Activated gamma-delta T cell treated with Interleukin-2 at 50 U/mL for 16 hours (primary cell): ENCODE measurements at places on chromosomes 7 and 10.
A peak's percentile ranks its signal among the peaks of the same experiment; 100 is the strongest.

GRCh38 chr10:61784354-61785133, 117.0 kb upstream of the ARID5B start:
- DNase-seq: no peak

DNA sequence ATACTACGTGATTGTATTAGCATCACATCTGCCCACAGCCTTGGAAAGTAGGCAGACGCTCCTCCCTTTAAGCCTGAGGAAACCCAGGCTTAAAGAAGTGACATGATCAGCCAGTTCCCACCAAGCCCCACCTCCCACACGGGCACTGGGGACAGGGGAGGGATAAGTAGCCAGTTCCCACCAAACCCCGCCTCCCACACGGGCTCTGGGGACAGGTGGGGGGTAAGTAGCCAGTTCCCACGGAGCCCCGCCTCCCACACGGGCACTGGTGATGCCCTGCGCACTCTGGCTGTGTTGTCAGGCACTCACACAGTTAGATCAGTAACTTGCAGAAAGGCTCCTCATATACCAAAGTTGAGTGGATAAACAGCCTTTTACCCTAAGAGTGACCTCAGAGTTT, 606.8 kb downstream of the PTPRN2 start:
- no peak for DNase-seq

DNA sequence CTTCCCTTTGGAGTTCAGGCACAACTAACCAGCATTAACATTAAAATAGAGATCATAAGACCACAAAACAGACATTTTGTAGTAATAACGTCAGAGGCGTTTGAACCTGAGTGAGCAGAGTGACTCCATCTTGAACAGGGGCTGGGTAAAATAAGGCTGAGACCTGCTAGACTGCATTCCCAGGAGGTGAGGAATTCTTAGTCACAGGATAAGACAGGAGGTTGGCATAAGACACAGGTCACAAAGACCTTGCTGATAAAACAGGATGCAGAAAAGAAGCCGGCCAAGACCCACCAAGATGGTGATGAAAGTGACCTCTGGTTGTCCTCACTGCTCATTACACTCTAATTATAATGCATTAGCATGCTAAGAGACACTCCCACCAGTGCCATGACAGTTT, 493.2 kb upstream of the AUTS2 start:
- DNase-seq: no peak

GRCh38 chr7:46449743-46450142, 528.7 kb upstream of the IGFBP3 start:
- no peak for DNase-seq

- no peak for DNase-seq
Measured at GRCh38 chr7:159213253-159213652, 68.6 kb upstream of the VIPR2 start.

DNA sequence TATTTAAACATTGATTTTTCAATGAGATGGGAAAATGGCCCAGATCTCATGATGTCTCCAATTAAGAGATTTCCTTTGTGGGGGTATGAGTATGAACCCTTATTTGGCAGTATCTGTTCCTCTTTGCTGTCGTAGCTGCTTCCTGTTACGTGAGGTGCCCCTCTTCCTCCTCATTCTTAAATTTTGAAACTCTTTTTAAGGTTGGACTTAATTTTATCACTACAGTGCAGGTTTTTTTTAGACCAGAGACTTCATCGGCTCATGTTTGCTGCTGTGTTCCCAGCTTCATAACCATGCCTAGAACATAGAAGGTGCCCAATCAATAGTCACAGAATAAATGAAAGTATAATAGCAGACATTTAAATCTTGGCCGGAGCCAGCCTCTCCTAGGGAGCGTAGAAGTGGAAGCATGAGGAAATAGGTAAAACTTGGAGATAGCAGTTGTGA, 2.4 kb downstream of the MIOS start:
- no peak for DNase-seq

DNA sequence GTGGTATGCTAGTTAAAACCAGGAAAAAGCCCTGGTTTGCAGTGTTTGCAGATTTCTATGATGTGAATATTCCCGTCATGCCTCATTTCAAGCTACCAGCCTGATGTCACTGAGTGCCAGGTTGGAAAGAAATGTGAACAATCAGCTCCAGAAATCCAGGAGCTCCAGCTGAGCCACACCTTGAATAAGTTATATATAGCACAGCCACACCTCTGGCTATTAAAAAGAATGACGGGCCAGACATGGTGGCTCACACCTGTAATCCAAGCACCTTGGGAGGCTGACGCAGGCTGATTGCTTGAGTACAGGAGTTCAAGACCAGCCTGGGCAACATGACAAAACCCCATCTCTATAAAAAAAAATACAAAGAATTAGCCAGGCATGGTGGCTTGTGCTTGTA, 18.7 kb upstream of the SLF2 start:
- no peak for DNase-seq

DNA sequence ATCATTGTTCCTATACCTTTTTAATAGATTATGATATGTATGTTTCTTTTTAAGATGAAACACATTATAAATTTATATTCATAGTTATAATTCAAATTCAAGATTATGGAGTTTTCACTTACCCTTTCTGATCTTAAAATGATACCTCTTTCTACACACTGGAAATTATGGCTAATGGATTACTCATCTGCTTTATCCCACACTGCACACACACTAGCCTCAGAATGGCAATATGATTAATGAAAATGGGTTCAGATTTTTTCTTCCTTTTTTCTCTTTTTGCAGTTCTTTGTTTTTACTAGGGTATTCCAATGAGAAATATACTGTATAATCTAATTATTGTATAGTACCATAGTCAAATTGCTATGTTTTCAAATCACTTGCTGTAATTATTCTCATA, 82.3 kb upstream of the FZD1 start:
- no peak for DNase-seq

- no peak for DNase-seq
Measured at GRCh38 chr7:128014811-128015210, 16.4 kb downstream of the LRRC4 start.

GRCh38 chr10:127524908-127525665, 24.0 kb upstream of the NPS start:
- no peak for DNase-seq

GRCh38 chr10:132685101-132685891, 100.7 kb downstream of the NKX6-2 start:
- DNase-seq: no peak

- peak; percentile 20 for DNase-seq
Measured at GRCh38 chr7:87628780-87629569, 777 bp downstream of the RUNDC3B start.

- no peak for DNase-seq
Measured at GRCh38 chr7:100035876-100036275, 13.7 kb upstream of the ZSCAN21 start.

DNA sequence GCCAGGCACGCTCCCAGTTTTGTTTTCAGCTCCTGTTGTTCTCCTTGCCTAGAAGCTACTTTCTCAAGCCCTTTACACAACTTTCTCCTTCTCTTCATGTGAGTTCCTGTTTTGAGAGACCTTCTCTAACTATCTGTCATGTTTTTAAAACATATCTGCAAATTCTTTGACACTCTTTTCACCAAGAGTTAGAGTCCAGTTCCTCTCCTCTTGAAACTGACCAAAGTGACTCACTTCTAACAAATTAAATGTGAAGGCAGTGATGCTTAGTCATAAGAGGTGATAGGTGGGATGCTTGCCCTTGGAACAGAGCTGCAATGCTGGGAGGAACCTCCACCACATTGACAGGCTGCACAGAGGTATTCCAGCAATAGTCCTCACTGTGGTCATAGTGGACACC, 25.3 kb downstream of the ZSCAN25 start:
- no peak for DNase-seq

GRCh38 chr7:68203251-68203650, 1206.6 kb downstream of the TYW1 start:
- DNase-seq: no peak

GRCh38 chr7:12814828-12815227, 127.4 kb downstream of the ARL4A start:
- no peak for DNase-seq

DNA sequence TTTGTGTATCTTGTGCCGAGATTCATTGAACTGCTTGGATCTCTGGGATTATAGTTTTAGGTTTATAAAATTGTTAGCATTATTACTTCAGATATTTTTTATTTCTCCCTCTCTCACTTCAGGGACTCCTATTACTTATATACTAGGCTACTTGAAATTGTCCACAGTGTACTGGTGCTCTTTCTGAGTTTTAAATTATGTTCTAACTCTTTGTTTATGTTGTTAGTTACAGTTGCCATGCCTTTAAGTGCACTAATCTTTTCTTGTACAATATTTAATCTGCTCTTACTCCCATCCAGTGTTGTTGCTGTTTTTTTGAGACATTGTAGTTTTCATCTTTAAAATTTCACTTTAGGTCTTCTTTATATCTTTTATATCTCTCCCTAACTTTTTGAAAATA, 13.1 kb downstream of the PLEKHS1 start:
- DNase-seq: no peak

- no peak for DNase-seq
Measured at GRCh38 chr7:19587291-19587690, 121.5 kb downstream of the POLR1F start.

DNA sequence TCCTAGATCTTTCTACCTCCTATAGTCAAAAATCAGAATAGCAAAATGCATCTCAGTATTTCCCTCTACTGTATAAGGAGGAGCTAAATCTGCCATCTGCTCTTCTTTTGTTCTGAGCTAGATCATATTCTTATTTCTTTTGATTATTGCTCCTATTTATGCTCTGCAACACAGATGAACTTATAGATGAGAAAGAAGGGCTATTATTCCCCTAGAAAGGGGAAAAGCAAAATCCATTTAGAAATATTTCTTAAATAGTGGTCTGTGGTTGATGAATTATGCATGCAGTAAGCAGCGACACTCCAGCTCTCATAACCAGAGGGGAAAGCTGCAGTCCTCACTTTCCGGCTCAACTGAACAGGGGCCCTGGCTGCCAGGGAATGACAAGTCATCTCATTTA, 207.3 kb upstream of the SORCS1 start:
- no peak for DNase-seq

DNA sequence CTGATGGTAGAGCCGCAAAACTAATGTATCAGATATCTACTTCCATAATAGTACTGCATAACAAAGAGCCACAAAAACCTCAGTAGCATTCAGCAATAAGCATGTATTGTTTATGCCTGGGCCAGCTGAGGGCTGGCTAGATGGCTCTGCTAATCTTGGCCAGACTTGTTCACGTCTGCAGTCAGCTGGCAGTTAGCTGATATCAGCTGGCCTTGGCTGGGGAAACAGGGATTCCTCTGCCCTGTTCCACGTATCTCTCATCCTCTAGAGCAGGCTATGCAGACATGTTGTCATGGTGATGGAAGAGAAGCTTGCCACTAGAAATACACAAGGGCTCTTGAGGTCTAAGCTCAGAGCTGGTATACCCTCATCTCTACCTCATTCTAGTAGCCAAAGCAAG, 62.9 kb downstream of the GRM8 start:
- DNase-seq: no peak
